ENCODE measurements at places on chromosomes 11 and 22.

DNA sequence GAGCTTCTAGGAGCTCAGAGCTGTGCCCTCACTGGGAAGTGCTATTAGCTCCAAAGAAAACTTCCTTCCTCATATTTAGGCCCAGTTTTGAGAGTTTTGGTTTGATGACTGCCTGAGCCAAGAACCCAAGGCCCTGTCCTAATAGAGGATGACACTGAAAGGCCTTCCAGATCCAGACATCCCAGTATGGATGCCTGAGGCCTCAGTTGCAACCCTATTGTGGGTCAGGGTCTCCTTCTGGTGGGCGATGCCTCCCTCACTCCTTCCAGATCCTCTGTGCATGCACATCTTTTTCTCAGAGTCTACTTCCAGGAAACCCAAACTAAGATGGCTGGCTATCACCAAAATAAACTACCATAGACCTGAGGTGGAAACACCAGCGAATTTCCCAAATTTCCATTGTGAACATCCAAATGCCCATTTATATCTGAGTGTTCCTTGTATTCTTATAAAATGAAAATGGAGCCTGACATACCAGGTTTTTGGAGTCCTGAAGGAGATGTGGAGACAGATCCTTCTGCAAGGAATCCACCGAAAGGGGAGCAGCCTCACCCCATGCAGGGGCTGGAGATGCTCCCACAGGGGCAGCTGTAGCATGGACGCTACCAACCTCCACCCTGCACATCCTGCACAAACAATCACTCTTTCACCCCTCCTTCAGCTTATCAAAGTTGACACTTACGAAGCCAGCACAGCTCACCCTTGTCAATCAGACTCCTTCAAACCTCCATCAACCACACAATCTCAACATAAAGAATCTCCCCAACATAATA, 61.1 kb downstream of the GGTLC2 start:
- no peak for DNase-seq

GRCh38 chr22:34798605-34799004, 267.4 kb upstream of the ISX start:
- DNase-seq, result no peak

DNA sequence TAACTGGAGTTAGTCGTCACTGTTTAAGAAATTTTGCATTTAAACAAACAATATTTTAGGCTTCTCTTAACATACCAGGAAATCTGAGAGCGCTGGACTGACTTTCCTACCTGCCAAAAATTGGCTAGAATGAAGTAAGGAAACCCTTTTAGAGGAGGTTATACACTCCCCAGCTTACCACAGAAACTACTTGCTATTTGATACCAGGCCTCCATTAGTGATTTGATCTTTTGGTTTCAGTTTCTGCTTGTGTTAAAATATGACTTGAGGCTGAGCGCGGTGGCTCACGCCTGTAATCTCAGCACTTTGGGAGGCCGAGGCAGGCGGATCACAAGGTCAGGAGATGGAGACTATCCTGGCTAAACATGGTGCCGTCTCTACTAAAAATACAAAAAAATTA, 419.9 kb downstream of the LRRC4C start:
- no peak for DNase-seq

GRCh38 chr22:30399718-30400117, 2.9 kb downstream of the SEC14L2 start:
- DNase-seq, result no peak

DNA sequence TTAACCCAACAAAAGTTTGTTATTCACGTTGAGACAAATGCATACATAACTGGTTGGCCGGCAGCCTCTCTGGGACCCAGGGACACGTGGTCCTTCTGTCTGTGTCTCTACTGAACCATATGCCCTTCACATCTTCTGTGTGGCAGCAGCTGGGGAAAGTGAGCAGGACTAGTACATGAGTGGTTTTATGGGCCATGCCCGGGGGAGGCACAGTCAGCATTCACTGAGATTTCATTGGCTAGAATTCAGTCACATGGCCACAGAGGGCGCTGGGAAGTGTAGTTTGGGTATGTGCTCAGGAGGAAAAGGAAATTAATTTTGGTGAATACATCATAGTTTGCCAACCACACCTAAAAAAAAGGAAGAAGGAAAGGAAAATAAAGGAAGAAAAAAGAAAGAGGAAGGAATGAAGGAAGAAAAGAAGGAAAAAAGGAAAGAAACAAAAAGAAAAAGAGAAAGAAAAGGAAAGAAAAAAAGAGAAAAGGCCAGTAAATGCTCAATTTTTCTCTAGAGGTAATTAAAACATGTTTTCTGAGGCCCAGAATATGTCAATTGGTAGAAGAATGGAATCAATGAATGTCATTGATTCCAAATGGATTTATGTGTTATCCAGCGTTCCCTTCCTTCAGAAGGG, 55.9 kb upstream of the KIRREL3 start:
- no peak for DNase-seq

DNA sequence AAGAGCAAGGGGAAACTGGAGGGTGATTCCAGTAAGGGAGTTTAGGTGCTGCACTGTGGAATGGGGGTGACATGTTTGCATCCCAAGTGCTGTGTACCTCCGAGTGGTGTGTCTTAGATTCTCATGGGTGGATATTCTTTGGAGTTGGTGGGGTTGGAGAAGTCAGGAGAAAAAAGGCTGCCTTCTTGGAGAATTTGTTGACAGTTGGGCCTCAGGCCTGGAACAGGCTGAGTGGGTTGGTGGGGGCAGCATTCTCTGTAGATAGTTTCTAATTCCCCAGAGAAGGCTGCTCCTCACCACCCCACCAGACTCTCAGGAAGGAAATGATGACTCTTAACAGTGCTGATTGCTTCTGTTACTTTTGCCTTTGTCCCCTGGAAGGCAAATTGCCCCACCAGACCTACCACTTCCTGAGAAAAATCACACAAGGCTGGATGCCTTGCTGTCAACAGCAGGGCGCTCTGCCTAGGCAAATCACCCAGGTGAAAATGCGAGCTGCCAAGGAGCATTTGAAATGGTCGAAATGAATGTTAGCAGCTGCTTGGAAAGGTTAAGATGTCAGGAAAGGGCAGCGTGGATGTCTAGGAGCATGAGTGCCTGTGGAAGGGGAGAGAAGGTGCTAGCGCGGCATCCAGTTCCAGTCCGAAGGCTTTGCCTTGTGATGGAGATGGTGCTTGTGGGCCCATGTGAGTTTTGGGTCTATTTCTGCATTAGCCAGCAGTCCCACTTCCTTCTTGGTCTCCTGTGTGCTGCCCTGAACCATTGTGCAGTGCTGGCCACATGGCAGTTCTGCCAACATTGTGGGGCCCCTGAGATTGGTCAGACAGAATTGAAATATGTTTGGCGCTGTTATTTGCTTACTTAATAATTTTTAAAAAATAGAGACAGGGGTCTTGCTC, 29.7 kb upstream of the SORL1-AS1 start:
- DNase-seq, result no peak

DNA sequence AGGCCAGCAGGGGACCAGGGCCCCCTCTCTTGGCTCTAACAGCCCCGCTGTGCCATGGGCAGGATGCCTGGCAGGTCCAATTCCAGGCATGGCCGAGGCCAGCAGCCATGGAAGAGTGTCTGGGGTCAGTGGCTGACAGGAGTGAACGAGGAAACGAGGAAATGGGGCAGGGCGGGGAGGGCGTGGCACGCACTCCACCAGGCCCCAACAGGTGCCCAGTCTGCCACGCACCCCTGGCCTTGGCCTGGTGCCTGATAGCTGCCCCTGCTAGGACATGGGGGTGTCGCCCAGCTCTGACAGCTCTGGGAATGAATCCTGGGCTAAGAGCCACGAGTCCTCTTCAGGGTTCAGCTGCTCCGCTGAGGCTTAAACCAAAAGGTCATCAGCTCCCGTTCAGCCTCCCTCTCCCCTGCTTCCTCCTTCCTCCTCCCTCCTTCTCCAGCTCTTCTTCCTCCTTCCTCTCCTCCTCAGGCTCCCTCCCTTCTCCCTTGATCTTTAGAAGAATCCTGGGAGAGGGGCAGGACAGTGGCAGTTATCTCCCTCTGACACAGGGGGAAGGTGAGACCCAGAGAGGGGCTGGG, 11.5 kb upstream of the TBC1D22A start:
- DNase-seq, result no peak

GRCh38 chr11:4041731-4042391, 52.7 kb upstream of the RRM1 start:
- DNase-seq, result no peak

DNA sequence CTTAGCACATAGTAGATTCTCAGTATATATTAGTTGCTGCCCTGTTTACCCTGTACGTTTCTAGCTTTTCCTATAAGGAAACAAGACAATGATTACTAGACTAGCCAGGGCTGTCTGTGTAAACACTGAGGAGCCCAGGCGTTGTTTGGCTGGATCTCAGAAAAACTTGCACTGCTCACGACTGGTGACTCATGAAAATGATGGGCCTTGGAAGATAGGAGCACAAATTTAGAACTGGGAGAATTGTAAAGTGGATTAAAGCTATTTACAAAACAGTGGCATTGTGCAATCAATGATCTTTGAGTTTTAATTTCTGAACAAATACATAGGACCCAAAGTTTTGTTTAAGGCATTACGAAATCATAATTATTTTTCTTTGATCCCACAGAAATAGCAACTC, 276.9 kb downstream of the FAM76B start:
- no peak for DNase-seq

GRCh38 chr11:92859156-92859690, 110.2 kb upstream of the MTNR1B start:
- DNase-seq, result no peak

DNA sequence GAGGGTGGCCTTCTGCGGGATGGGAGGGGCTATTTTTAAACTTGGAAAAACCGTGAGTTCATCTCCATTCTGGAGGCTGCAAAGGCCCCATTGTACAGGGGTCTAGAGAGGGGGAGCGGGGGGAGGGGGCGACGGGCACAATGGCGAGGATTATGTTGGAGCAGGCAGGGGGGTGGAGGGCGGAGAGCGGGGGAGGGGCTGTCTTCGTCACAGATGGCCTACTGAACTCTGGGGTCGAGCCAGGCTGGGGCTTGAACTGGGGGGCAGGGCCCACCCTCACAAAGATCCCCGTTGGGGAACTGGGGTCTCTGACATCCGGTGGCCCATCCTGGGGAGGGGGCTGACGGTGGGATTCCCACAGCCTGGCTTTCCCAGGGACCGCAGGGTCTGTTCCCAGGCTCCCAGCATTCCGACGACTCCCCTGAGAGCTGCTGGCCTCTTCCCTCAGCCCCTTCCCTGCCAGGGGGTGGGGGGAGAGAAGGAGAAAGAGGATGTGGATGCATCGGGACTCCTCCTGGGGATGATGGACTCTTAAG, 3.4 kb upstream of the MCAM start:
- DNase-seq, result no peak

GRCh38 chr22:43828725-43828997, 16.6 kb upstream of the EFCAB6 start:
- DNase-seq, result no peak

DNA sequence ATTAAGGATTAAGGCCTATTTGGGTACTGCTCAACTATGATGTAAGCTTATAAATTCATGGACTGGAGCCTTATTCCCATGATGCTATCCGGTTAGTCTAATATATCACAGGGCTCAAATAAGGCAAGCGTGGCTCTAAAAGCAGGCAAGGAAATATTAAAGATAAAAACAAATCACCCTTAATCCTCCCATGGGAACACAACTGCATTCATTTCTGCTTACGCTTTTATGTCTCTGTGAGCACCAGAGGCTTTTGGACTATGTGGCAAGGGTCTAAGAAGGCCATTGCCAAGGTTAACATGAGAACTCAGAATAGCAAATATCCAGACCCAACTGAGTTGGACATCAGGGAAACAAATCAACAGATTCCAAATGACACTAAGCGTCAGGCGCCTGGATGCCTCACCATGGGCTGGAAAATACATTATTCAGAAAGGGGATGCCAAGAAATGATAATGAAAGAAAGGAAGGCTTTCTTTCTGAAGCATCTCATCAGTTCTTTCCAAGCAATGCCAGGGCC, 138.1 kb downstream of the SLC1A2 start:
- DNase-seq, result no peak

DNA sequence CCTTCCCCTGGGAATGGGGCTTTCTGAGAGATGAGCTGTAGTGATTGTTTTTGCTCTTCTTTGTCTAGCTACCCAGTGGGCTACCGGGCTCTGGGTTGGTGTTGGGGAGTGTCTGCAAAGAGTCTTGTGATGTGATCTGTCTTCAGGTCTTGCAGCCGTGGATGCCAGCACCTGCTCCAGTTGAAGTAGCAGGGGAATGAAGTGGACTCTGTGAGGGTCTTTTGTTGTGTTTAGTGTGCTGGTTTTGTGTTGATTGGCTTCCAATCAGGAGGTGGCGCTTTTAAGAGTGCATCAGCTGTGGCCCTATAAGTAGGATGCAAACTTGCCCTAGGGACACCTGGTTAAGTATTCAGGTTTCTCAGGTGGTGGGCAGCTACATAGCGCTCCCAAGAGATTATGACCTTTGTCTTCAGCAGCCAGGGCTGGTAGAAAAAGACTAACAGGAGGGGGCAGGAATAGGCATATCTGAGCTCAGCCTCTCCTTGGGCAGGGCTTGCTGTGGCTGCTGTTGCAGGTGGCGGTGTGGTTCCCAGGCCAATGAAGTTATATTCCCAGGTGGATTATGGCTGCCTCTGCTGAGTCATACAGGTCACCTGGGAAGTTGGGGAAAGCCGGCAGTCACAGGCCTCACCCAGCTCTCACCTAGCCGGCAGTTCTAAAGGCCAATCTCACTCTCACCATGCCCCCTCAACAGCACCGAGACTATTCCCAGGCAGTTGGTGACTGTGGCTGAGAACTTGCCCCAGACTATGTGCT, 315.7 kb upstream of the C11orf87 start:
- no peak for DNase-seq

DNA sequence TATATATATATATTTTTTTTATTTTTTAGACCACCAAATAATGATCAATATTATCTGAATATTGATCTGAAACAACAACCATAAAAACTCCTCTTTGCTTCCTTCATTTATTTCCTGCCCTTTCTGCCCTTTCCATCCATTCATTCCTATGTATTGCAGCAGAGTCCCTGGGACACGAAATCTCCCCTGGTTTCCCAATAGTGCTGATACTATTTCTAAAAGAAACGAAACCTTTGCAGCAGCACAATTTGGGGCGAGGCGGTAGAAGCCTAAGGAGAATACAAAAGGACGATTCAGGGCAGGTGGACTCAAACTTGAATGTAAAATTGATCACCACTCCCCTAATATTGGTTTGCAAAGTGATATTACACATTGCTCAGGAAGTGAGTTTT, 16.9 kb upstream of the AMOTL1 start:
- no peak for DNase-seq

- no peak for DNase-seq
Measured at GRCh38 chr11:94593030-94593429, 25.9 kb downstream of the PIWIL4 start.

GRCh38 chr11:12377824-12378593, 638 bp downstream of the PARVA start:
- no peak for DNase-seq

DNA sequence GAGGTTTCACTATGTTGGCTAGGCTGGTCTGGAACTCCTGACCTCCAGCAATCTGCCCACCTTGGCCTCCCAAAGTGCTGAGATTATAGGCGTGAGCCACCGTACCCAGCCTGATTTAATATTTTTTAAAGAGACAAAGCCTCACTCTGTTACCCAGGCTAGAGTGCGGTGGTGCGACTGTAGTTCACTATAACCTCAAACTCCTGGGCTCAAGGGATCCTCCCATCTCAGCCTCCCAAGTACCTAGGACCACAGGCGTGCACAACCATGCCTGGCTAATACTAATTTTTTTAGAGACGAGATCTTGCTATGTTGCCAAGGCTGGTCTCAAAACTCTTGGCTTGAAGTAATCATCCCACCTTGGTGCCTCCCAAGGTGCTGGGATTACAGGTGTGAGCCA, 13.5 kb downstream of the GTPBP1 start:
- DNase-seq, result no peak

GRCh38 chr11:59152312-59152951, 9.8 kb downstream of the FAM111A start:
- DNase-seq, result no peak
